ENCODE measurements at places on chromosomes 1 and 21.

DNA sequence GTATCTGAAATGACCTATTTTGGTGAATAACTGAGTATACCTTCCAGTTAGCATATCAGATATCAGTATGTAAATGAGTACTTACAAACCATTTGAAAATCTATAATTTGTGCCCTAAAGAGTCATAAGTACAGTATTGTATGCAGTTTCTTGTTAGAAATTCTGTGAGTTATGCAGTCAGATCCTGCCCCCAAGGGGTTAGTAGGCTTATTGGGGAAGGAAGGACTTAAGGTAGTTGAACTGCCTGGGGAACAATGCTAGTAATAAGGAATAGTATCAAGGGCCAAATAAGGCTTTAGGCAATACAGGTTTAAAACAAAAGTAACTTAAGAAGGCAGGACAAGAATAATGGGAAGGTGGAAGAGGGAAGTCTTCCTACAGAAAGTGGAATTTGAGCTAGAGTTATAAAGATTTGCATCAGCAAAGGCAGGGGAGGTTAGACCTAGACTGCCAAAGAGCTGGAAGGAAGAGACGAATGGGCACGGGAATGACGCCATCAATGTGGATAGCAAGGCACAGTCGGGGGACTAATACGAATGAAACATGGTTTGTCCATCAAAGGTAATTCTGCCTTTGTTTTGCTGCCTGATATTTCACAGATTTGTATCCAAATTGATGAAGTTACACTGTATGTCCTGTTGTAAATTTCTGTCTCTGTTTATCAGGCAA, 182.9 kb upstream of the DPYD start:
- DNase-seq, result no peak

GRCh38 chr1:91714867-91715381, 171.0 kb downstream of the TGFBR3 start:
- DNase-seq, result no peak

DNA sequence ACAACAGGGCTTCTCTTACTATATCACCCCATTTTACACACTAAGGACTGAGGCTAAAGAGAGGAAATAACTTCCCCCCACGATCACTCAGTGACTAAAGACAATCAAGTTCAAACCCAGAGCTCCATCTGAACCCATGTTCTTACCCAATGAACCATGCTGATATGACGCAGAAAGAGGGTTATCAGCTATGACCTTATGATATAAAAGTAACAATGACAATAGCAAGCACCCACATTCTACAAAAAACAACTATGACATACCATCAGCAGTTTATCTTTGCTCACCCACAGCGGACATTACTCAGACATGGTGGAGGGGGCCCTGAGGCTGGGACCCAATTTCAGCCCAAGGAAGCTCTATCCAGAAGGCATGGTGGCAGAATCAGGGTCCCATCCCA, 75.7 kb downstream of the PTPN14 start:
- no peak for DNase-seq

DNA sequence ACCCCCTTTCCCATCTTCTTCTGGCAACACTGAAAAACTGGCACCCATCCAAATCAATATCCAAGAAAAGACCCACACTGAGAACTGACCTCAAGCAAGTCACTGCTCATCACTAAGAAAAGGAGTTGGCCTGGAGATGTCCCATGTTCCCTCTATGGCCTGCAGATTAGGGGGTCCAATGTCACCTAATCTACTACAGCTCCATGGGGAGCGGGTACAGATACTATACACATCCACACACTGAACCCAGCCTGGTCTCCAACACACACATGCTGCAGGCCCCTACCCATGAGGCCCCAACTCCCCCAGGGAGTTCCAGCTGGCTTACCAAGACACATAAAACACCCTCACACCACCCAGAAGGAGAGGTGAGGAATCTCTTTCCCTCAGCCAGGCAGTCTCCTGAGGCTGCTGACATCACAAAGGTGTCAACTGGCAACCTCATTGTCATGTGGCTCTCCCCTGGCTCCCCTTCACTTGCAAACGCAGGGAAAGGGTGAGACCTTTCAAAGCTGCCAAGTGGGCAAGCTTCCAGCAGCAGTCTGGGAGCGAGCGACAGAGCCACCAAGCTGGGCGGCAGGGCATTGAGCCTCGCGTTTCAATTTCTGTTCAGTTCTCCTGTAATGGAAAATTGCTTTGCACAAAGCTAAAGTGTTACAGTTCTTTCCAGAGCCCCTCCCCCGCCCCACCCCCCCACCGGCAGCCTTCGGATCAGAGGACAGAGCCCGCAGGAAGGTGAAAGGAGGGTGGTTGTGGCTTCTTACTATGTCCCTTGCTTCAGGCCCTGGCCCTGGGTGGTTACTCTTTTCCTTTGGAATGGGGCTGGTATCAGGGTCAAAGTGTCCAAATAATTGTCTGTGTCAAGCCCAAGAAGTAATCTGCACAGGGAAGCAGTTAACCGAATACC, at the start of gene LRRC52:
Gene LRRC52, plus strand, starts transcription at position 469 of the 907 bp plus-strand sequence. Its CDS starts 297 bp downstream, at position 766.
- no peak for DNase-seq

- DNase-seq, result no peak
Observed at GRCh38 chr21:19993268-19993667, 1004.9 kb upstream of the NCAM2 start.

GRCh38 chr1:163337631-163338030, 15.9 kb downstream of the NUF2 start:
- DNase-seq, result no peak
